Thoracic aorta (tissue), 2 donors: ENCODE measurements at places on chromosomes 2 and 18.

DNA sequence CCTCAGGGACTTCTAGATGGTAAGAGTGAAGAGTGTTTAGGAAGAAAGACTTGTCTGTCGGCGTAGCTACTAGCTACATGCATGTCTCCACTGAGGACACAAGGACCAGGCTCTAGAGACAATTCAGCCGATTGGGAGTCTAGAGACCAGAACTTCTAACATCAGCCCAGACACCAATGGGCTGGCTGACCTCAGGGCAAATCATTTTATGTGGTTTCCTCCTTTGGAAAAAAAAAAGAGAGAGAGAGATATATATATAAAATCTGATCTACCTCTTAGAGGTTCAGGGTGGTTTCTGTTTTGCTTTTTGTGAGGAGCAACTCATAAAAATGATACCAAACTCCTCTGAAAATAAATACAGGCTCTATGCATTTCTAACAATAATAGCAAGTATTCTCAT, 212.8 kb downstream of the BCL2 start:
- H3K27me3 ChIP-seq: no peaks in the 10 kb centered on the region
- DNase-seq: no peak
- no peak overlapping the region for H3K27ac ChIP-seq
- H3K36me3 ChIP-seq: no peaks in the 10 kb centered on the region
- peaks cover 8% of the 10 kb centered on the region for H3K4me1 ChIP-seq

DNA sequence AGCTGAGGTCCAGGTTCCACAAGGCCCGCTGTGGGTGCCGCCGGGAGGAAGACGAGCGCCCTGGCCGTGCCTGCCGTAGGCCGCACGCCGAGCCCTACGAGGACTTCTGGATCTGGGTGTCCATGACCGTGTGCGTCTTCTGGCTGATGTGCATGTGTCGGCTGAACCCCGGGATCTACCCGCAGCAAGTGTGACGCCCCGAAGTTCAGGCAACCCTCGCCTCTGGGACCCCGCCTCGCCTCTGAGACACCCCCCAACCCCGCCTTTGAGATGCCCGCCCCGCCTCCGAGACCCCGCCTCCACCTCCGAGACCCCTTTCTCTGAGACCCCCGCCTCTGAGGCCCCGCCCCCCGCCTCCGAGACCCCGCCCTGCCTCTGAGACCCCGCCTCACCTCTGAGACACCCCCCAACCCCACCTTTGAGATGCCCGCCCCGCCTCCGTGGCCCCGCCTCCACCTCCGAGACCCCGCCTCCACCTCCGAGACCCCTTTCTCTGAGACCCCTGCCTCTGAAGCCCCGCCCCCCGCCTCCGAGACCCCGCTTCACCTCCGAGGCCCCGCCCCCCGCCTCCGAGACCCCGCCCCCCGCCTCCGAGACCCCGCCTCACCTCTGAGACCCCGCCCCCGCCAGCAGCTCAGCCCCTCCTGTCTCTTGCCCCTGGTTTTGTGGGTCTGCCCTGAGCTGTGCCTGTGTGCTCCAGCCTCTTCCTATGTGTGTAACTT, 3.7 kb downstream of the RTP5 start:
- no peaks in the 10 kb centered on the region for H3K4me1 ChIP-seq
- no peak overlapping the region for H3K4me3 ChIP-seq
- no peaks in the 10 kb centered on the region for H3K36me3 ChIP-seq
- DNase-seq: no peak

GRCh38 chr2:219870041-219870440, 242.6 kb downstream of the SLC4A3 start:
- DNase-seq: no peak
- no peaks in the 10 kb centered on the region for H3K27me3 ChIP-seq
- H3K36me3 ChIP-seq: no peaks in the 10 kb centered on the region
- no peaks in the 10 kb centered on the region for H3K4me1 ChIP-seq

DNA sequence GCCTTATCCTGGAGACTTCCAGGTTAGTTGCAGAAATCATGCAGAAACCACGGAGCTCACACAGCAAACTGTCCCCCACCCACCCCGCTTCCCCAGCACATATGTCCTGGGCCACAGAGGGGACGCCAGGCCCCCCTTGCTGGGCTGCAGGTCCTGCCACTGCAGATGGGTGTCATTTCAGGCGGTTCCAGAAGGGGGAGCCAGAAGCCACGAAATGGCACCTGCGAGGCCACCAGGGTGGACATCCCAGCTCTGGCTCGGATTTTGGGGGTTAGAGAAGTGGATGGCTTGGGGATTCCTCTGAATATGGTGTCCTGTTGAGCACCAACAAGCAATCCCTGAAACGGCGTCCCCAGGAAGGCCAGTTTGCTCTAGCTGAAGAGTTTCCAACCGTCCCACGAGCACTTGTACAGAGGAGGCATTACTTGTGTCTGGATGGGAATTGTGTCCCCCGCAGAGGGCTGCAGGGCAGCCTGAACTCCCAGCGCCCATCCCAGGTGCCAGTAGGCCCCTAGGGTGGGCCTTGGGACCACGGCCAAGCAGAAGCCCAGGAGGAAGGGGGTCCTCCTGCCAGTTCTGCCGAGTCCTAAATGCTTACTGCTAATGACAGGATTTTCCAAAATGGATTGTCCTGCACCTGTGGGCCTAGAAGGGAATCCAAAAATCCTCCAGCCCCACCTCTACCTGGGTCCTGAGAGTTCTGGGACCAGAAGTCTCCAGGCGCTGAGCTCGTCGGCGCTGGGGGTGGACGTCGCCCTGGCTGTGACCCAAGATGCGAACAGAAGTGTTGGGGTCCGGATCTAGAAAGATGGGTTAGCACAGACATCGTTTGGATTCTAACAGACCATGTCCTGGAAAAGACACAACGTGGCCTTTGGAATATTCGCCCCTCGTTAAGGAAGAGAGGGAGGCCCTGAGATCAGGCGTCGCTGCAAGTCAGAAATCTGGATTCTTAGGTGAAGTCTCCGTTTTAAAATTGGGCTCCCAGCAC, 14.6 kb upstream of the NFATC1 start:
- DNase-seq: no peak
- no peak overlapping the region for H3K27ac ChIP-seq
- no peaks in the 10 kb centered on the region for H3K27me3 ChIP-seq
- H3K4me1 ChIP-seq: no peaks in the 10 kb centered on the region

- no peak overlapping the region for H3K4me3 ChIP-seq
- H3K27me3 ChIP-seq: no peaks in the 10 kb centered on the region
- no peaks in the 10 kb centered on the region for H3K4me1 ChIP-seq
- H3K36me3 ChIP-seq: peaks cover 33% of the 10 kb centered on the region
These were observed 15.1 kb downstream of the ACTG2 start for GRCh38 chr2:73907840-73908452.

DNA sequence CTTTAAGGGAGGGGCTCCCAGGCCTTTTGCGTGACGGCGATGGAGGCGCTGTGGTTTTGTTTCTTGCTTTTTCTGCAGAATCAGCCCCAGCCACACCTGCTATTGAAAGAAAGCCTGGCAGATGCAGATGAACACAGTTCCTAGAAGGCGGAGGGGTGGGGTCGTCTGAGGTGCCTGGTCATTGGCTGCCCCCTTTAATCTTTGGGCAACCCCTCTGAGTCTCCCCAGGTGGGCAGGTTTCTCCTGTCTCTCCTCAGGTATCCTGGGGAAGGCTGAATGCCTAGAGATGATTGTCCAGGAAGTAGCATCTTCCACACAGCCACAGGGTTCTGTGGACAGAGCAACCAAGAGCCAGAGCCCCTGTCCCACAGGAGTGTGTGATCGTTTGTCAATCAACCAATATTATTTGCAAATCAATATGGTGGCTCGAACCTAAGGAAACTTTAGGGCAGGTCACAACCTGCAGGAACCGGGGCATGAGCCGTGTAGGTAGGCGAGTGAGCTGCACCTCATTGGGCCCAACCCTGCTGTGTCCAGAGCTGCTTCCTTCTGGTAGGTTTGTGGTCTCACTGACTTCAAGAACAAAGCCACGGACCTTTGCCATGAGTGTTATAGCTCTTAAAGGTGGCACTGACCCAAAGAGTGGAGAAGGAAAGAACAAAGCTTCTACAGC, 104.3 kb downstream of the NDUFA10 start:
- H3K27me3 ChIP-seq: no peaks in the 10 kb centered on the region
- no peaks in the 10 kb centered on the region for H3K36me3 ChIP-seq
- H3K4me1 ChIP-seq: no peaks in the 10 kb centered on the region
- H3K27ac ChIP-seq: peak overlapping the region; percentile 53
- no peak for DNase-seq
- no peak overlapping the region for H3K4me3 ChIP-seq

- H3K4me1 ChIP-seq: no peaks in the 10 kb centered on the region
- no peaks in the 10 kb centered on the region for H3K27me3 ChIP-seq
- no peak for DNase-seq
- no peak overlapping the region for H3K4me3 ChIP-seq
- H3K36me3 ChIP-seq: no peaks in the 10 kb centered on the region
These were observed 185.5 kb downstream of the MYCN start for GRCh38 chr2:16125614-16126516.
